ENCODE measurements at places on chromosomes 16 and 17. TPM values are rescaled to one million over a fixed set of nuclear protein-coding genes. Genes with fewer than 3 reads are reported as not detected.

- DNase-seq: no peak
Observed at GRCh38 chr17:17034026-17034425, 8.2 kb upstream of the MPRIP start.

GRCh38 chr17:78883533-78884131 lies 19.4 kb downstream of the CEP295NL start:
- DNase-seq: peak; percentile 92

- DNase-seq: no peak
Observed at GRCh38 chr17:72906306-72906705, 186.2 kb downstream of the SLC39A11 start.

DNA sequence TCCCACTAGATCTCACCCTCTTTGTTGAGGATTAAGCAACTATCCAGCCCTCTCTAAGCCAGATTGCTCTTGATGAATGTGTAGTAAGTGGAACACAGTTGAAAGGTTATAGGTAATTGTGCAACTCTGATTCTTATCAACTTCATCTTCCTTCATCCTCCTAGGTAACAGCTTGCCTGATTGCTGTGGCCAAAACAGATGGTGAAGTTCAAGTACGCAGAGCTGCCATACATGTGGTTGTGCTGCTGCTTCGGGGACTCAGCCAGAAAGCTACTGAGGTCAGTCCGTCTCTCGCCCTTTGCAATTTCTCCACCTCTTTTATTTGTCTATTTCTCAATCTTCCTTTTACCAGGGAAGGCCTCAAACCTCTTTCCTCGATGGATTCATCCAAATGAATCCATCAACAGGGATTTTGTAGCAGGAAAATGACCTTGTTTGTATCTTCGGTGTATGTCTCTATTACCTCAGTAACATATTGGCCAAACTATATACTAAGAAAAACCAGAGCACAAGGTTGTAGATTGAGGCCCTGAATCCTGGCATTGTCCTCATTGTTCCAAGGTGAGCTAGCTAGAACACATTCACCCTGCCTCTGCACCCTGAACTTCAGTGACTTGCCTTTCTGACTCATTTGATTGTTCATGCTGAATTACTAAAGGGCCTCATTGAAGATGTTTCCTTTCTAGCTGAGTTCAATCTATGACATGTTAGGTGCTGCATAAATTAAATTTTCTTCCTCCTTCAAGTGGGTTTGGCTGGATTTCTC lies 65.1 kb upstream of the HAS3 start:
- DNase-seq: no peak

DNA sequence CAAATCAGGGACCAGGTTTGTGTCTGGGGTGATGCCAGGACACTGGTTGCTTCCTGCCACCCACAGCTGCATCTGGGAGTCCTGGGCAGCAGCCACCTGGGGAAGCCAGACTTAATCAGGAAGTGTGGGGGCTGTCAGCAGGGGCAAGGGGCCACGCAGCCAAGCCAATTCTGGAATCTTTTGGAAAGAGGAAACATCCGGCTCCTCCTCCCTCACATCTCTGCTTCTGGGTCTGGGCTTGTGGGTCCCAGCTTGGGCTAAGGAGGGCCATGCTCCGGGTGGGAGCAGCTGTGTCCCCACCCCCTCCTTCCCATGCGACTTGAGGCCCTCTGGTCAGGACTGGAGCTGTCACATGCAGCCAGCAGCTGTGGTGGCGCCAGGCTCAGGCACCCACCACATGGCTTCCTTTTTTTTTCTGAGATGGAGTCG lies 37.0 kb upstream of the CCDC182 start:
- no peak for DNase-seq

DNA sequence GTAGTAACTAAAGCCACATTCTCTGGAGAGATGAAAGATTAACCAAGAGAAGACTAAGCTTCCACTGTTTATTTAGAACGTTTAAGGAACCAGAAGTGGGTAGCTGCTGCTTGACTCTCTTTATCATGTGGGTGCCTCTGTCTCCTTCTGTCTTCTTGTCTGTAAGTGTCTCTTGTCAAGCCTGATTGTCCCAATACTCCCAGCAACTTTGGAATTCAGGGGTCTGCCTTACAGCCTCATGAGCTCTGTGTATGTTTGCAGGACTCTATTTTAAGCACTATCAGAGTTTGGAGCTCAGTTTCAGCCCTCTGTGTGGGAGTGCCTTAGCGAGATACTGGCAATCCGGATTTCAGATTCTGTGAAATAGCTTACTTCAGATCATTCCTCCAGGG lies 29.3 kb upstream of the SPACA3 start:
- DNase-seq: no peak

DNA sequence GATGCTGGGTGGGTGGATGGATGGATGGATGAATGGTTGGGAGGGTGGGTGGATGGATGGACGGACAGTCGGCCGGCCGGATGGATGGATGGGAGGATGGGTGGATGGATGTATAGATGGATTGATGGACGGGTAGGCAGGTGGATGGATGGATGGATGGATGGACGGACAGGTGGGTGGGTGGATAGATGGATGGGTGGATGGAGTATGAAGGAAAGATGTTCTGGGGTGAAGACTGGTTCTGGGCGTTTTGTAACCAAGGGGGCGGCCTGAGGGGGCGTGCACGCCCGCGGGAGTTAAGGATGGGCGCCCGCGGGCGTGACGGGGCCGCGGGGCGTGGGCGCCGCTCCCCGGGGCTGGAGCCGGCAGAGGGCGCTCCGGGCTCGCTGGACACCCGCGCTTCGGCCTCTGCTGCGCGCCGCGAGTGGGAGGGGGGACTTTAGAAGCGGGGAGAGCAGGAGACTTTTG lies at the start of gene NECAB2:
TSS of gene NECAB2 (plus strand) at position 407 of the 468 bp plus-strand sequence. CDS start 405 bp downstream, outside the sequence.
- no peak for DNase-seq

DNA sequence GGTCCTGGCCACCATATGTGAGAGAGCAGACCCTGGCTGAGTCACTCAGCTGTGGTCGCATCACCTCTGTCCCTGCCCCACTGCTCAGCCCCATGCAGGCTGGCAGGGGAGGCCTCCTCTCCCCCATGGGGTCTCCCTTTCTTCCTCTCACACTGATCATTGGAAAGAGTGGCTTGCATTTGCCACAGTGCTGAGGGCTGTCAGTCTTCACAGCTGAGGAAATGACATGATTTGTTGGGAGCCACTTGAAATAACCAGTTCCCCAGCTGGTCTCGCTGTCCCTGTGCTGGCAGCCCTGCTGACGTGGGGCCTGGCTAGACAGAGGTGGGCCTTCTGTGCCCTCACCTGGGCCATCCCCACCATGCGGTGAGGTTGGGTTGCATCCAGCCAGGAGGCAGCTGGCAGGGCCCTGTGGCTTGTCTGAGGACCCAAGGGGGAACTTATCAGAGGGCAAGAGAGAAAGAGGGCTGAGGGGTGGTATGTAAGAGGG lies 30.1 kb upstream of the MED9 start:
- DNase-seq: no peak

DNA sequence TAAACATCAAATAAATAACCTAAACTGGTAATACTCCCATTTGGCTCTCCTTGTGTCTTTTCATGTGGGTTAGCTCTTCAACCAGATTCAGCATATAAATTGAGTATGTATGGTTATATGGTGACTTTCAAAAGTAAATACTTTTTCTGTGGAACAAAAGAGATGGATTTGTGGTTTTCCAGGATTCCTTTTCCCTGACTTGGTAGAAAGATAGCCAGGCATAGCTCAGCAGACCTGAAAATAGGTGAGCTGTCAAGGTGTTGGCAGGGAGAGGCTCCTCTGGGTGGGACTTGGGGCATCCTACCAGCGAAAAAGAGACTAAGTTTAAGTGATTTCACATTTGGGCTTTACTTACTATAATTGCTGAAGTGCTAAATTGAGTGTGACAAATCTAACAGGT lies 80.3 kb downstream of the FTO start:
- DNase-seq: no peak

DNA sequence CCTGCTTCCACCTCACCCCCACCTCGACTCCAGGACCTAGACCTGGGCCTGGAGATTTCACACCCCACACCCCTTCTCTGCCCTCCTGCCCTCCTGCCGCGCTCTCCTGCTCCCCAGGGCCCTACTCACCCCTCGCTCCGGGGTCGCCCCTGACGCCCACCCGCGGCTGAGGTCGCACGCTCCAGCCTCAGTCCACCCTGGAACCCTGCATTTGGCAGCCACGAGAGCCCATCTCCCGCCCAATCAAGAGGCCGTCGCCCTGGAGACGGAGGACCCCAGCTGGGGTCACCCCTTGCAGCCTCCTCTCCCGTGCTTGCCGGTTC lies 16.1 kb downstream of the TLE7 start:
- no peak for DNase-seq

DNA sequence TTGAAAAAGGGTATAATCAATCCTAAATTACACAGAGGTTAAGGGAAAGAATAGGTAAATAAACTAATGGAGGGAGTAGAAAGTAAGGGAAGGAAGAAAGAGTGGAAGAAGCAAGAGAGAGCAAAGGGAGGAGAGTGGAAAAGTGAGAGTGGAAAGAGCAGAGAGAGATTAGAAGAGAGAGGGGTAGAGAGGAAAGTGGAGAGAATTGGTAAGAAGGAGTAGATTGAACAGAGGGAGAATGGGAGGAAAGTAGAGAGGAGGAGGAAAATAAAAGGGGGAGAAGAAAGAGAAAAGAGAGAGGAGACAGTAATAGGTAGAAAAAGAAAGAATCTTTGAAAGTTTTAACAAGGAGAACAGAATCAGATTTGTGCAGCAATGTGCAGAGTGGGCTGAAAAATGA lies 24.9 kb downstream of the TERB1 start:
- no peak for DNase-seq

- DNase-seq: no peak
Observed at GRCh38 chr16:81752876-81753227, 26.2 kb upstream of the PLCG2 start.

DNA sequence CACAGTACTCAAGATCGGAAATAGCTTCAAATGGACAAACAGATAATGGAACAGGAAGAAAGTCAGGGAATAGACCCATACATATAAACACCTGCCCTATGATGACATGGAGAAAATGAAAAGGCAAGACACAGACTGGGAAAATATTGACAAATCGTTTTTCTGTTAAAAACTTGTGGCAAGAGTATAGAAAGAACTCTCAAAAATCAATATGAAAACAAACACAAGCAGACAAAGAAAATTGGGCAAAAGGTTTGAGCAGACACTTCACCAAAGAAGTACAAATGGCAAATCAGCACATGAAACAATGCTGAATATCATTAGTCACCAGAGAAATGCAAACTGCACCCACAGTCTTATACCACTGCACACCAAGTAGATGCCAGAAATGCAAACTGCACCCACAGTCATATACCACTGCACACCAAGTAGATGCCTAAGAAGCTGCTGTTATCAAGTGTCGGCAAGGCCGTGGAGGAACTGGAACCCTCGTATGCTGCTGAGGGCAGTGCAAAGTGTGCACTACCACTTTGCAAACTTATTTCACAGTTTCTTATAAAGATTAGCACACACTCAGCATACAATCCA lies 123.5 kb upstream of the CHMP6 start:
- no peak for DNase-seq

DNA sequence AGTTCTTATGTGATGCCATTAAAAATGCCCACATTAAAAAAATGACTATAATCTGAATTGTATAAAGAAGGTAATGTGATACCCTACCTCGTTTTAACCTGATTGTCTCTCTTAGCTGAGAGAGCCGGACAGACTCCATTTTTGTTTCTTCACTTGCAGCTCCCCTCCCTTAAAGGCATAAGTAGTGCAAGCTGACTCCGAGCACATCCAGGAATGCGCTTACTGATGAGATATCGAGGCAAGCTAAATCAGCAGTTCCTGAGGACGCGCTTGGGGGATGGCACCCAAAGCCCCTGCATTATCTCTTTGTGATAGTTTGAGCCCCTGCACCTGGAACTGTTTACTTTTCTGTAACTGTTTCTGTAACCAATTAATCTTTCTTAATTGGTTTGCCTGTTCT lies 6.3 kb downstream of the KRT24 start:
- no peak for DNase-seq

DNA sequence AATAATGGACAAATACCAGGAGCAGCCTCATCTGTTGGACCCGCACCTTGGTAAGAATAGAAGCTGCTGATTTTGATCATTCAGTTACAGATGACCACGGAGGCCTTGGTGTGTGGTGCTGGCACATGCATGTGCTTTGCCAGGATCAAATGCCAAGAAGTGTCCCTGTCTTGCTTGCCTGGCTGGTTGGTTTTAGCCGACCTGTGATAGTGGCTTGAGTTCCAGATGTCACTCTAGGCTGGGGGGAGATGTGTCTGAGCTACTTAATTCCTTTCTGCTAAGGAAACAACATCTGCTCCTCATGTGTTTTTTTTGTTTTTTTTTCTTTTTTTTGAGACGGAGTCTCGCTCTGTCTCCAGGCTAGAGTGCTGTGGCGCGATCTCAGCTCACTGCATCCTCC lies 4.3 kb downstream of the TBCD start:
- DNase-seq: no peak

GRCh38 chr16:14249291-14250032 lies 178.3 kb downstream of the MRTFB start:
- peak; percentile 63 for DNase-seq

GRCh38 chr17:81656118-81656743 lies at the start of gene PDE6G:
Gene PDE6G (minus strand): TSS chr17:81656542. CDS start chr17:81653305, 3,237 bp downstream.
- DNase-seq: no peak

DNA sequence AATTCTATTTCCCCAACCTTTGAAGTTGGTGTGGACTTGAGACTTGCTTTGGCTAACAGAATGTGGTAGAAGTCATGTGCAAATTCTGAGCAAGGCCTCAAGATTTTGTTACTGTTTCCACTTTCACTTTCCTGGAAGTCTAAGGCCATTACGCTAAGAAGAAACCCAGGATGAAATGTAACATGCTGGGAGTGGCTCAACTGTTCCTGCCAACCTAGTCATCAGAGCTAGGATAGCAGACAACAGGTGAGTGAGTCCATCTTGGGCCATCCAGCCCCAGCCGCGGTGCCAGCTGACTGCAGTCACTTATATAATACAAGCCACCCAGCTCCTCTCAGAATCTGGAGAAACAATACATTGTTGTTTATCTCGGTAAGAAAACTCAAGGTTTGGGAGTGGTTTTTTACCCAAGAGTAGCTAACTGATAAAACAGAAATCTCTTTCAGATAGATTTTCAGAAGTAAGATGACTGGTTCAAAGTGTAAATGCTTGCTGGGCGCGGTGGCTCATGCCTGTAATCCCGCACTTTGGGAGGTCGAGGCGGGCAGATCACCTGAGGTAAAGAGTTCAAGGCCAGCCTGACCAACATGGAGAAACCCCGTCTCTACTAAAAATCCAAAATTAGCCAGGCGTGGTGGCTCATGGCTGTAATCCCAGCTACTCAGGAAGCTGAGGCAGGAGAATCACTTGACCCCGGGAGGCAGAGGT lies 10.7 kb upstream of the STX4 start:
- DNase-seq: no peak

DNA sequence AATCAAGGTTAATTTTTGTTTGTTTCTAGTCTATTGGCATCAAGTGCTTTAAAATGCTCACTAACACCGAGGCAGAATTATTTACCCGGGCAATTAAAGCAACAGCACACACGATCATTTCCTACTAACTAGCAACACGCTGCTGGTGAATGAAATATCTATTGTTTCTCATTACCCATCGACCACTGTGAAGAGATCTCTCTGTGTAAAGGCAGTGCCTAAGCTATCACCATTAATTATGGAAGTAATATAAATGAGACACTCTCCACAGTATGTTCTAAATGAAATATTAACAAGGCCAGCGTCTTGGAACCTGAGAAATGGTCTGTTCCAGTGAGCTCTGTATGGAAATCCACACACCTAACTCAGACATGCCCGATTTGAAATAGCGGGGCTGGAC lies 397.6 kb downstream of the MAF start:
- no peak for DNase-seq

Gene OR1A1
- total RNA-seq: not detected

Gene LUC7L
- 20.2 TPM for total RNA-seq

Gene TPSG1
- total RNA-seq: not detected

Gene CCL17
- total RNA-seq: not detected

Gene TPSB2
- total RNA-seq: 12.5 TPM

Gene CNGB1
- total RNA-seq: not detected

Gene TEKT1
- total RNA-seq: not detected

Data from right atrium auricular region (tissue), 2 donors.